Gastroesophageal sphincter (tissue), 4 donors: ENCODE measurements at places on chromosomes 4 and X. TPM values are rescaled to one million over a fixed set of nuclear protein-coding genes. Genes with fewer than 3 reads are reported as not detected.

HMGN5 gene
- total RNA-seq, result 14.3 TPM

CT45A3 gene
- total RNA-seq, result not detected

DNA sequence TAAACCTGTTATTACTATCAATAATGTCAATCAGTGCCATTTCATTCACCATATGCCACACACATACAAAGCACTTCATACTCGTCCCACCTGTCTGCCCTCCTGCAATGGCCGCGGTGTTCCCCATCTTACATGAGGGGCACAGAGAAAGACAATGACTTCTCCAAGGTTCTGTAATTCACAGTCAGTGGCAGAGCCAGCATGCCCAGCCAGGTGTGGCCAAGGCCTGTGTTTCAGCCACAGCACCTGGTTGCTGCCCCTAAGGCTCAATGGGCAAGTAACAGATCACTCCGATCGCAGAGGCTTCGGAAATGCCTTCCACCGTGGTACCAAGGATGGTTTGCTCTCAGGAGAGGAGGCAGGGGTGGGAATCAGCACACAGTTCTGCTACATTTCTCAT, 10.9 kb downstream of the AFAP1 start:
- ATAC-seq, result peak; percentile 2

GRCh38 chr4:34953145-34953799, 1291.0 kb downstream of the ARAP2 start:
- no peak for ATAC-seq

DNA sequence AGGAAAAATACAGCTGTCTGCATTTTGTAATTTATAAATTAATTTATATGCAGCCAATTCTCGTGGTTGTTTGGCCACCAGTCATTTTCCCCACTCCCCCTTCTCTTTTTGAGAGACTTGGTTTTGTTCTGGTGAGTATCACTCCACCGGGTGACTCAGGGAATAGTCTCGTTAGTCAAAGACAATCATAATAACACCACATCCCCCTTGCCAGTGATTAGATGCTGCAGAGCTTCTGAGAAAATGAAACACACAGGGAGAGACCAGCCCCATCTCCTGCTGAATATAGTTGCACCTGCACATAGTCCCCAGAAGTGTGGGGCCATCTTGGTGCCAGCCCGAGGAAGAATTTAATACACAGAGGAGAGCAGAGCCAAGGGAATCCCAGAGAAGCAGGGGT, 8.0 kb upstream of the FNIP2 start:
- ATAC-seq, result no peak

DNA sequence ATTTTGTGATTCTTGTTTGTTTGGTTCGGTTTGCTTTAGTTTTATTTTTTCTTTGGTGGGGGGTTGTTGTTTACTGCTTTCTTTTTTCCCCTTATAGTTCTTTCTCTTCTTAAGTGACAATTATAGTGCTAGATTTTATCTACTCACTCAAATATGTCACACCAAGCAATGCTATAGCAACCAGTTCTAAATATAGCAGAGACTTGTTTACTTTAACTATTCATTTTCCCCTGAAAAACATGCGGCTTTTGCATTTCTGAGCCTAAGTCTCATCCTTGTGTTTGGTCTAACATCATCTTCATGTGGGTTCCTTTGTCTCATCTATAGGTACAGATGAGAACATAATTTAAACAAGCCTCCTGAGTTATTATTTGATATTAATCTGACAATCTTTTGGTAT, 676.6 kb downstream of the FAT4 start:
- no peak for ATAC-seq

- ATAC-seq, result no peak
Observed at GRCh38 chr4:26196567-26196966, 124.2 kb upstream of the RBPJ start.

CCNA2 gene
- 1.9 TPM for total RNA-seq

DNA sequence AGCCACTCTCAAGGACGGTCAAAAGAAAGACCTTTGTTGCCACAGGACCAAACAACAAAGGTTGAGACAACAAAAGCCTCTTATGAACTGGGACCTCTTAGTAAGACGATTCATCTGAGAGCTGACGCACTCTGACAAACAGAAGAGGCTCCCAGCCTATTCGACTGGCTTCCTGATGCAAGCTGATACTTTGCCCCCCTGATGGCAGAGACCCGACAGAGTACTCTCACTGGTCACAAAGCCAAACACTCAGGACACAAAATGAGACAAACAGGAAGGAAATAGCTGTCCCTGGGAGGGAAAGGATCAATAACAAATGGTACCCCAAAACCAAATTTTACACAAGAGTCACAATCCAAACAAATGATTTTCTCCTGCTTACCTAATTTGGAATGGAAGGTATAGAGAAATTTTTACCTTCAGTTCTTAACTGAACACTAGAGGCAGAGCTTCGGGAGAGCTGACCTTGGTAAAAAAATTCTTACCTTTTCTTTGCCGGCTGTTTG, 75.2 kb upstream of the PLAC8 start:
- no peak for ATAC-seq

GRCh38 chr4:170259631-170260153, 169.9 kb upstream of the AADAT start:
- ATAC-seq, result no peak

DNA sequence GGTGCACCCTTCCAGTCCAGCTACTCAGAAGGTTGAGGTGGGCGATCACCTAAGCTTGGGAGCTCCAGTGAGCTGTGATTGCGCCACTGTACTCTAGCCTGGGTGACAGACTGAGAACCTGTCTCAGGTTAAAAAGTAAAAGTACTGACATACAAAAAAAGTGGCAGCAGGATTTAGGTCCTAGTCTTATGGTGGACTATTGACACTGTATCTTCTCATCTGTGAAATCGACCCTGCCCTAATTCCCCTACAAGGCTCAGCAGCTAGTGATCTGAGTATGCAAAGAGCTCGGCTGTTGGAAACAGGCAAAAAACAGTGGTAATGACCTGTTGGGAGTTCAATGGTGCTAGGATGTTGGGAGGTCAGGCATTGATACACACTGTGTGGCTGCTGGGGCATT, 57.0 kb downstream of the LEF1 start:
- no peak for ATAC-seq

DNA sequence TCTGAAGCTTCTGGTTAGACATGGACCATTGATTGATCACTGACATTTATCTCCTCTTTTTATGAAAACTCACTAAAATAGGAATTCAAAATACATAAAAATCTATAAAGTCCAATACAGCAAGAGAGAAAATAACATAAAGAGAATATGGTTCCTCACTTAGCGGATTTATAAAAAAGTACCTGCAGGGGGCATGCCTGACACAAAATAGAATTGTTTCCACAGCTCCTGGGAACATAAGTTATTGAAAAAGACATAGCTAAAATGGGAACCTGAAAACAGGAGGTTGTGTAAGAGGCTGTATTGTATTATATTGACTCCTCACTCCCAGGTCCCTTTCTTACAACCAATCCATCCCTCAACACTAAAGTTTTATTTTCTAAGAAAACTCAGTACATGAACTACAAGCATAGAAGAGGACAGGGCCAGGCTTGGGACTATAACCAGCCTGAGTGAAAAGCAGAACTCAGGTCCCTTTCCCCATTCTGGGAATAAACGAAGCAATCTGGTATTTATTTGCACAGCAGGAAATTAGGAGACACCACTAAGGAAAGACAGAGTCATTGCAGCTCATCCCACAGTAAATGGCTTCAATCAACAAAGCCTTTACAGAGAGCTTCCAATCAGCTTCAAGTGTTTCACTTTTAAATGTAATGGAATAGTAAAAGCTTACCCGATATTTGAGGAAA, 121.1 kb upstream of the NDST4 start:
- no peak for ATAC-seq

- no peak for ATAC-seq
Observed at GRCh38 chr4:61094854-61095598, 105.1 kb upstream of the ADGRL3 start.

DNA sequence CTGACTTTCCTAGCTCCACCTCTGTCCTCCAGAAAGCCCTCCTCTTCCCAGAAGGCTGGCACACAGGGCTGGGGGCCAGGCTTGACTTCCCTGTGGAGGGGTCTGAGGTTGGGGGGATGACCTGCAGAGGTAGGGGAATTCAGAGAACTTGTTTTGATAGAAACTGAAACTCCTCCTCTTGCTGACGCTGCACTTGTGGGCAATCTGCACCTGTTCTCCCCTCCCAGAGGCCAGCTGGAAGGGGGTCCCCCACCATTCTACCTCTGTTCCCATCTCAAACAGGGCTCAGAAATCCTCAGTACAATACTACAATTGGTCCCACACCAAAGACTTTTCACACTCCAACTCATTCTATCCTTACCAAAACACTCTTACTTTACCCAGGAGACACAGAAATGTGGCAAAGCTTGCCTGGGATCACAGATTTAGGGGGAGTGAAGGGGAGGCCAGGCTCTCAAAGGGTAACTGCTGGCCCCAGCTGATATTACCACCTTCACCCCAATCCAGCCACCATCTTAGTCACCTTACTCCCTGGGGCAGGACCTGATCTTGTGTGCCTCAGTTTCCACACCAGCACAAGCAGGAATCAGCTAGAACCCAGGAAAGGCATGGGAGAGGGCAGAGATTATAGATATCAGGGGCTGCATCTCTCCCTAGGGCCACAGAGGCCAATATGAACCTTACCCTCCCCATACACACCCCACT, 18.5 kb downstream of the OTUD5 start:
- no peak for ATAC-seq

DNA sequence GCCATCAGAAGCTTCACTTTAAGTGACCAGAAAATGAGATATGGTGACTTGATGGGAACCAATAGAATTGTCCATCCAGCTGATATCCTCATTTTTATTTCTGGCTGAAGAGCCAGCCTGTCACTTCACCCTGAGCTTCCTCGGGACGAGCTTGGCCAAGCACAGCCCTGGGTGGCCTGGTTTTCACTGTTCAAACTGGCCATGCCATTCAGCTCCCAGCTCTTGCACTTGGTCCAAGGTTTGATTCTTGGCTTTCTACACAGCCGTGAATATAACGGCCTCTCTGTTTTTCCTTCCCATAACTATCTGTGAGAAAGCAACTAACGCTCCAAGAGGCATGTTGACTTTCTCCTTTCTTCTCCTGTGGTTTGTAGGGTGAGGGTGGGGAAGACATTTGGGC, 71.9 kb downstream of the LIMCH1 start:
- ATAC-seq, result no peak

- ATAC-seq, result no peak
Observed at GRCh38 chrX:39835776-39836175, 262.0 kb downstream of the BCOR start.

DSPP gene
- not detected for total RNA-seq

- ATAC-seq, result no peak
Observed at GRCh38 chrX:70482300-70482699, 37.7 kb downstream of the DLG3 start.

TRPC3 gene
- 0.67 TPM for total RNA-seq

GRCh38 chr4:166622425-166622977, 611.8 kb downstream of the SPOCK3 start:
- no peak for ATAC-seq

- no peak for ATAC-seq
Observed at GRCh38 chr4:98887145-98887544, 41.8 kb downstream of the EIF4E start.

DNA sequence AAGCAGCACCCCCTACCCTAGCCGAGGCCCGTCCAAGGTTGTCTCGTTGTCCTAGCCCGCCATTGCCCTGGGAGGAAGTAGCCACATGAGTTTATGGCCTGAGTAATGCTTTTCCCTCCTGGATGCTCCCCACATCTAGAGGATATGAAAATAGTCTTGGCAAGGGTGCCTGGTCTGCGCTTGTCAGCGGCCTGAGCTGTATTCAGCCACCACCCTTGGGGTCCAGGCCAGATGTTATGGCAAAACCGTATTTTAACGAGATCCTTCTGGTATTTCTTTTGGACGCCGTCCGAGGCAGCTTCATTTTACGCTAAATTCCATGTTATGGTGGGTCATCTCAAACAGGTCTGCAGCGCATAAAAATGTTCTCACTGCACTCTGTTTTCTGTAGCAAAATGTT, 89.3 kb downstream of the GPR143 start:
- ATAC-seq, result no peak

DNA sequence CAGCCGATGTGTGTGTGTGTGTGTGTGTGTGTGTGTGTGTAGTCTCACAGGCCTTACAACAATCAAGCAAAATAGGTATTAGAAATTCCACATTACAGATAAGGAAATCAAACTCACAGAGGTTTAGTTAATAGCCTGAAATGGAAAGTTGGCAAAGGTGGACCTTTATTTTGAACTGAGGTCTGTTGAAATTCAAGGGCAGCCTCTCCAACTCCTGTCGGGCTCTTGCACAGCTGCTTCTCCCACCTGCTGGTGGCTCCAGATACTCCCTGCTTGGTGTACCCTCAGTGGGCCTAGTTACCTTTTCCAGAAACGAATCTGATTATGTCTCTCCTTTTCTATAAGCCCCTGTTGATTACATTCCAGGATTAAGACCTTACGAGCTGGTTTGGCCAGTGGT, 195.9 kb downstream of the MGST2 start:
- no peak for ATAC-seq

DNA sequence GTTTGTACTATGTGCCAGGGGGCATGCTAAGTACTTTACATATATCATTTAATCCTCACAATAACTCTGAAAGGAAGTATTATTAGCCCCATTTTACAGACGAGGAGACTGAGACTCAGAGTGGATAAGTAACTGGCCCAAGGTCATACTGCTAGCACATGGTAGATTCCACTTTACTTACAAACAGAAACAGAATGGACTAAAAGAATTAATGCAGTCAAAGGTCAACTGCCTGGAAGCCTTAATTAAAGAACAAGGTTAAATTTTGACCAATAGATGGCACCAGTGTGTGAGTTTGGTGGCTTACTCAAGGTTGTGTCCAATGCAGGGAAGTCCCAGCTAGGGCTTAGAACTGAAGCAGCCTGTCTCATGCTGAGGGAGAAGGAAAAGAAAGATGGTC, 4.7 kb downstream of the RIPPLY1 start:
- ATAC-seq, result no peak

GRCh38 chrX:138082896-138083295, 517.0 kb downstream of the ZIC3 start:
- no peak for ATAC-seq

TMEM144 gene
- 3.9 TPM for total RNA-seq
